Spinal cord (tissue), 10 donors: ENCODE measurements at places on chromosomes 2 and 18. TPM values are rescaled to one million over a fixed set of nuclear protein-coding genes. Genes with fewer than 3 reads are reported as not detected.

The C1GALT1C1L gene
- 1.8 TPM for polyA plus RNA-seq

The APCDD1 gene
- 431 TPM for polyA plus RNA-seq

The HAUS1 gene
- 45.5 TPM for polyA plus RNA-seq

The ANKRD29 gene
- polyA plus RNA-seq: 27.9 TPM

The ZC3H6 gene
- 9.0 TPM for polyA plus RNA-seq

The NCKAP5 gene
- polyA plus RNA-seq: 12.6 TPM

The CFAP53 gene
- polyA plus RNA-seq: 4.2 TPM

The ATRAID gene
- polyA plus RNA-seq: 110 TPM

The SPR gene
- 7.1 TPM for polyA plus RNA-seq

The BOLL gene
- not detected for polyA plus RNA-seq

The UGT1A5 gene
- polyA plus RNA-seq: not detected

The ZEB2 gene
- 208 TPM for polyA plus RNA-seq

The ELOA2 gene
- 0.06 TPM for polyA plus RNA-seq

The PTPRN gene
- 88.1 TPM for polyA plus RNA-seq

The NEURL3 gene
- polyA plus RNA-seq: 0.74 TPM

The MYOM1 gene
- 15.4 TPM for polyA plus RNA-seq

The VWA3B gene
- 5.9 TPM for polyA plus RNA-seq

The RIT2 gene
- polyA plus RNA-seq: 26.4 TPM

The NOSTRIN gene
- 11.4 TPM for polyA plus RNA-seq

The DAW1 gene
- polyA plus RNA-seq: 10.7 TPM

The MC2R gene
- polyA plus RNA-seq: not detected

The HPCAL1 gene
- 146 TPM for polyA plus RNA-seq

The PPM1G gene
- 96.1 TPM for polyA plus RNA-seq

The FTCDNL1 gene
- 2.2 TPM for polyA plus RNA-seq

The OTOF gene
- 6.6 TPM for polyA plus RNA-seq
